ENCODE measurements at places on chromosomes 12 and 14.

DNA sequence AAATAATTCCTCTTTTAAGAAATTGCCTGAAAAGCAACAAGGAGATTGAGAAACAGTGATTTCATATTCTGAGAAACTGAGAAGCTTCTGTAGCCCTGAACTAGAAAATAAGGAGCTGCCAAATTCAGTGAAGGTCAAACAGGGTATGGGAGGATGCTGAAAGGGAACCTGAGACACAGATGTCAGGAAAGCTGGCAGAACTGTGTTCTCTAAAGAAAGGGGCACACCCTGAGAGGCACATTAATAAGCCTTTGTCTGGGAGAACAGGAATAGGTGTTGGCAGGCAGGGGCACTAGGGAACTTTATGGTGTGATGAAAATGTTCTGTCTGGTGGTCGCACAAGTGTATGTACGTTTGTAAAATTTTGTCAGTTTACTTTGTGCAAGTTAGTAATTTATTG is 29.6 kb downstream of the VRK1 start:
- DNase-seq = no peak

GRCh38 chr12:91215940-91216454 is 33.4 kb upstream of the DCN start:
- DNase-seq = peak; percentile 27

DNA sequence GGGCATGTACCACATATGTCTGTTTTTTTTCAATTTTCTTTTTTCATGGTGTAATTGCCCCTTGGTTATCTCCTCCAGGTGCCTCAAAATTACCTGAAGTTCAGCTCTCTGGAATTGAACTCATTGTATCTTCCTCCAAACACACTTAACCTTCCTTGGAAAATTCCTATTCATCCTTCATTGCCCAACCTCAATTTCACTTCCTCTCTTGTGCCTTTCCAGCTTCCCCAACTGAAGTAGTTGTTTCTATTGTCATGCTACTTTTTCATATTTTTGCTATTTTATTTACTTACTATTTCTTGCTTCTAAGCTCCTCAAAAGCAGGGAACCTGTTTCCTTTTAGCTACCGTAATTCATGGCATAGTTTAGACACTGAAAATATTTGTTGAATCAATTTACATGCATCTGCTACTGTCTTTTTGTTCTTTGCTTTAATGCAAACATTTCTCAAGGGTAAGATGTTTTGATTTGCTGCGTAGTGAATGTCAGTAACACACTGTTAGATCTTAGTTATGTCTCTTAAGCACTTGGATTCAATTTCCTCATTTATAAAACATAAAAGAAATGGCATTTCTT is 37.0 kb upstream of the STXBP6 start:
- no peak for DNase-seq

- no peak for DNase-seq
These were observed 84.9 kb downstream of the MIA2 start for GRCh38 chr14:39318574-39318973.

GRCh38 chr12:30942936-30943335 is 16.4 kb downstream of the TSPAN11 start:
- DNase-seq = no peak

GRCh38 chr12:48767047-48767446 is 21.8 kb downstream of the ADCY6 start:
- no peak for DNase-seq

GRCh38 chr12:75548879-75549278 is 37.5 kb upstream of the KRR1 start:
- no peak for DNase-seq

DNA sequence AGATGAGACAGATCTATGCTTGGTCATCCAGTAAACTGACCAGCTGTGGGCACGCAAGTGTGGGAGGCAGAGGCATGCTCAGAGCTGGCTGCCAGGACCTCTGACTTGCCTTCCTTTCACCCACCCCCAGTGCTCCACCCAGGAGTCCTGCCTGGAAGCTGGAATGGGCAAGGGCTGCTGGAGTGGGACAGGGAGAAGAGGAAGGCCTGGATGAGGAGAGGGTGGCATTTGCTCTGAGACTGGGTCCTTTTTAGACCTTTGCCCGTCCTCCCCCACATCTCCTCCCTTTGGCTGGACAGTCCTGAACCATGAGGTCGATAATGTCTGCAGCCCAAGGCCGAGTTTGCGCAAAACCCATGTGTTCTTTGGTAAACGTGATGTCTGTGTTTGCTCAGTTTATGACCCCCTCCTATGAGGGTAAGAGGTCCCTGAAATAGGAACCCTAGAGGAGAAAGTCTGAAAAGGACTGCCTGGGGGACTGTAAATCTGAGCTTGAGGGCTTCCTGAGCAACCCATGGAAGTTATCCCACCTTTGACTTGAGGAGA is 3.8 kb upstream of the INHBE start:
- no peak for DNase-seq

DNA sequence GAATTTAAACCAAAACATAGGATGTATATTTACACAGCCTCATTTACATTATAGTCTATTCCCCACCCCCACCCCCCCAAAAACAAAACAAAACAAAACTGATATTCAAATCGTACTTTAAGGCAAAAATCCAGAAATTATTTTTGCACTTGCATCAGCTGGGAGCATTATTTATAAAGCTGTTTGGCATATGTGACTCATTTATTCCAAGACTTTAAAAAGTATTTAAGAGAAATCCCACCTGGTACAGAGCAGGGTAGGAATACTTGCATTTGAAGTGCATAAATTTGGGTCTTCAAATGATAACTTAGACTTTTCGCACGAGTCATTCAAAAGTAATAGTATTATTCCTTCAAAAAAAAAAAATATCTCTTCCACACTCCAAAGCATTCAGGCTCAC is 1.1 kb downstream of the KLHL28 start:
- DNase-seq = no peak

- DNase-seq = peak; percentile 97
These were observed 61.5 kb upstream of the PTGR2 start for GRCh38 chr14:73789989-73790581.

GRCh38 chr12:109861689-109862314 is 18.5 kb downstream of the GLTP start:
- DNase-seq = no peak

DNA sequence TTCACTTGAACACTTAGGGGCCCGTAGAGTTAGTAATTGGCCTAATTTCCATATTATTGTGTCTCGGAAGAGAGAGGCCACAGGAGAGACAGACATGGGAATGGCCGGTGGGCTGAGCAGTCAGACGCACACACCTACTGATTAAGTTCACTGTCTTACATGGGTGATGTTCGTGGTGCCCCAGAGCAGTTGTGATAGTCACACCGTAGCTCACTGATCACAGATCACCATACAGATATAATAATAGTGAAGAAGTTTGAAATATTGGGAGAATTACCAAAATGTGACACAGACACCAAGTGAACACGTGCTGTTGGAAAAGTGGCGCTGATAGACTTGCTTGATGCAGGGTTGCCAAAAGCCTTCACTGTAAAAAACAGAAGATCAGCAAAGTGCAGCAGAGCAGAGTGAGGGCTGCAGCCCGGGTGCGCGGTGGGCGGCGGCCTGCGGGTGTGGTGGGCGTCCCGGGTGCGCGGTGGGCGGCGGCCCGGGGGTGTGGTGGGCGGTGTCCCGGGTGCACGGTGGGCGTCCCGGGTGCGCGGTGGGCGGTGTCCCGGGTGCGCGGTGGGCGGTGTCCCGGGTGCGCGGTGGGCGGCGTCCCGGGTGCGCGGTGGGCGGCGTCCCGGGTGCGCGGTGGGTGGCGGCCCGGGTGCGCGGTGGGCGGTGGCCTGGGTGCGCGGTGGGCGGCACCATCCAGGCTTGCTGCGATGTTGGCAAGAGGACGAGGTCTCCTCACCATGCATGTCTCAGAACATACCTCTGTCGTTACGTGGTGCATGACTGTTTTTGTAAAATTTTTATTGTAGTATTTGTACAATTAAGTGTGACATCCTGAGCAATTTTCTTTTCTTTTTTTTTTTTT is 34.3 kb upstream of the TEX22 start:
- DNase-seq = peak; percentile 64

DNA sequence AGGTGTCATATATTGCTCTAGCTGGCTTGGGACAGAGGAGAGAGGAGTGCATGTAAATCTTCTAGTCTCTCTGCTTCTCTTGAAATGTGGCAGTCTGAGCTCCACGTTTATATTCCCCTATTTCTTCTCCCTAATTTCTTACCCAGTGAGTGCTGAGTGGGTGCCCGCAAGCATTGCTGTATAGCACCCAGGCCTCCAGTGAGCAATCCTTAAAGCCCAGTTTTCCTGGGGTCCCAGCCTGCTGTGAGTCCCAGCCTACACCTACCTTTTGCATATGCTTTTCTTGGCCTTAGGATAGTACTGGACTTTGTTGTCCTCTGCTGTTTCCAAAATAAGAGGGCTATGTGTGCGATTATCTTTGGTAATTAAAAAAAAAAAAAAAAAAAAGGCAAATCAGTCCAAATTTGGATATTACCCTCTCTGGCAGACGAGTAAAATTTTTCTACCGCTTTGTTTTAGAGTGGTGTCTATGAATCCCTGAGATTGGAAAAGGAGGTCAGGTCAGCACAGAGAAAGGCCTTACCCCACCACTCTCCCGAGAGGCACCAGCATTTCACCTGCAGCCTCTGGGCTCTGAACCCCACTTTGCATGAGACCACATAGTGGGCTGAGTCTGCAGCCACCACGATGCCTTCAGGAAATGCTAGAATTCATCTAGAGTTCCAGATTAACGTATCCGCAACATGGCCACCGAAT is 1.1 kb downstream of the MGST1 start:
- peak; percentile 5 for DNase-seq

DNA sequence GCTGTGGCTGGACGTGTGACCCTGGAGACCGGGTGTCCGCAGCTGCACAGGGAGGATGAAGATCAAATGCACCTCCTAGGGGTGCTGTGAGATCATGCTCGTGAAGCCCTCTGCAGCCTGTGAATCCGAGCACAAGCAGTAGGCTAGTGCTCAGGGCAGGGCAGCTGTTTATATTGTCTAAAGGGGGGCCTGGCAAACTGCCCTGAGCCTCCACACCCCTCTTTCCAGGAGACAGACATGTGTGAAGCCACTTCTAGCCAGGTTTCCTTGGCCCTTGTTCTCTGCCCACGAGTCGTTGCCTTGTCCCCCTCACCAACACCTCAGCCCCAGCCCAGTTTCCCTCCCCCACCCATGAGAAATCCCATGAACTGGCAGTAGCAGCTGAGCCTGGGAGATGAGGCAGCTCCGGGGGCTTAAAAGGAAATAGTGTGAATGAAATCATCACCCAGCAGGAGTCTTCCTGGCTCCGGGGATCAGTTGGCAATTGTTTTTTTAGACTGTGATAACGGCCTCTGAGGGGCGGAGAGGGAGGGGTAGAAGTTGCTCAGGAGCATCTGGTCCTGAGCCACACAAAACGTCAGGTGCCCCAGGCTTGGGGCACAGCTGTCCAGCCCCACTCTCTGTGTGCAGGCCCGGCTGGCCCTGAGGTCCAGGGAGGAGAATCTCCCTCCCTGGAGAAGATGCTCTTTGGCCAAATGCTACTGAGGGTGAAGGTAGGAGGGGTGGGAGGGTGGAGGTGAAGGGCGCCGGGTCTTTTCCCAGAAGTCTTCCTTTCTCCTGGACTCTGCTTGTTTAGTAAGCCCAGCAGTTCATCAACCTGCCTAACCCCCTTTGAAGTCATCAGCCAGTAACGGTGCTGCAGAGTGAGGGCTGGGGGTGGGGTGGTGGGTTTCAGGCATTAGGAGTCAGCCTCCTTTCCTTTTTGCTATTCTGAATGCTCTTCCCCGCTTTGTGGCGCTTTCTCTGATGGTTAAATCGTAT is 4.0 kb downstream of the FGF6 start:
- DNase-seq = no peak

- peak; percentile 15 for DNase-seq
These were observed 102.2 kb downstream of the RASSF9 start for GRCh38 chr12:85733984-85734383.

GRCh38 chr12:62659453-62660295 is 193.0 kb downstream of the MON2 start:
- no peak for DNase-seq

DNA sequence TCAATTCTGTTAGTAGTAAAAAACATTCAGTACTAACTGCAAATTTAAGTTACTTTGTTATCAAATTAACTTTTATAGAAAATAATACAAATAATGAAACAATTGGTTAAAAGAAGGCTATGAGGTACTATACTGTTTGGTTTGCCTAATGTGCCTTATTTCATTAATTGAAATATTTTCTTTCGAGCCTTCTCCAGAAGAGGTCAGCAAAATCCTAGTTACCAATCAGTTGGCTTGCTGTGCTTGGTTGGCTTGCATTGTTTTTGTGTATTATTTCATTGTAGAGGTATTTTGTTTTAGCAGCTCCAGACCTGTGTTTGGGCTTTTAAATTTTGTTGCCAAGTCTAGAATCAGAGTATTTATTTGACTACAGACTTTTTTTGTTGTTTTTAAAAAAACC is 68.5 kb downstream of the AEBP2 start:
- DNase-seq = peak; percentile 20

GRCh38 chr12:64385468-64385867 is 5.1 kb downstream of the C12orf56 start:
- DNase-seq = no peak

DNA sequence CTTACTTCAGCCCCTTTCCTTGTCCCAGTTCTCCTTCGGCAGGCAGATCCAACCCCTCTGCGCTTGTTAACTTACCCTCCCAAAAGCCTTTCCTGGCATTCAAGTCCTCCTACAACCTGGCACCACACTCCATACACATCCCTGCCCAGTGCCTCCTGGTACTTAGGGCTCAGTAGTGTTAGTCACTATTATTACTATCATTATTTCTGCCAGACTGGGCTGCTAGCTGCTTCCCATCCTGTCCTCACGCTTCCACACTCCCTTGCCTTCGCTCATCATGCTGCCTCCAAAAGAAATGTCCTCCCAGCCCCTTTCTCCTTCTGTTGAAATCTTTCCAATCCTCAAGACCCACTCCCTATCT is 1.6 kb upstream of the HDAC7 start:
- DNase-seq = no peak

GRCh38 chr12:89252284-89252683 is 100.0 kb downstream of the DUSP6 start:
- peak; percentile 15 for DNase-seq

GRCh38 chr12:104181313-104181712 is 34.3 kb upstream of the TXNRD1 start:
- DNase-seq = peak; percentile 66

DNA sequence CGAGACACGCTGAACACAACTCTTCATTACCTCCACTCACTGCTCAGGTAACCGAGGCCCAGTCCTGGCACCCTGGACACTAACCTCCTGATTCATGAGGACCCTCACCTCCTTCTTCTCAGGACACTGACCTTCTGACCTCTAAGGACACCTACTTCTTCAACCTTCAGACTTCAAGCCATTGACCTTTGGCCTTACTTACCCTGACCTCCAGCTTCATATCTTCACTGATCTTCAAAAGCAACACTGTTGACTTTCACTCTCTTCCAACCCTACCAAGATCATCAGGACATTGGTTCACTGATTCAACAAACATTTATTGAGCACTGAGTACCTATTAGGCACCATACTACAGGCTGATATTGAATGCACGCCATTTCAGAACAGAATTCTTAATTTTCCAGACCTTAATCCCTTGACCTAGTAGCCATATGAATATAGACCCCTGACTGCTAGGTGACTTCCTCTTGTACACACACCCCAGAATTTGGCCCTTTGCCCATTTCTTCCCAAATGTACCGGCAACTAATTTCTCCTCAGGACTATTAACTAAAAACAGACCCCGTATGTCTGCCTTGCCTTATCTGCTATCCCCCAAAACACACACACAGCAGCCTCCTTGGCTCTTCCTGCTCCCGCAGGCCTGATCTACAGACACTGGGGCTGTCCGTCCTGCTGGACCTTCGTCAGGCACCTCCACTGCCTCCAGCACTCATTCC is 5.8 kb downstream of the ARHGEF40 start:
- no peak for DNase-seq
